ENCODE measurements at places on chromosomes 2 and 18.

DNA sequence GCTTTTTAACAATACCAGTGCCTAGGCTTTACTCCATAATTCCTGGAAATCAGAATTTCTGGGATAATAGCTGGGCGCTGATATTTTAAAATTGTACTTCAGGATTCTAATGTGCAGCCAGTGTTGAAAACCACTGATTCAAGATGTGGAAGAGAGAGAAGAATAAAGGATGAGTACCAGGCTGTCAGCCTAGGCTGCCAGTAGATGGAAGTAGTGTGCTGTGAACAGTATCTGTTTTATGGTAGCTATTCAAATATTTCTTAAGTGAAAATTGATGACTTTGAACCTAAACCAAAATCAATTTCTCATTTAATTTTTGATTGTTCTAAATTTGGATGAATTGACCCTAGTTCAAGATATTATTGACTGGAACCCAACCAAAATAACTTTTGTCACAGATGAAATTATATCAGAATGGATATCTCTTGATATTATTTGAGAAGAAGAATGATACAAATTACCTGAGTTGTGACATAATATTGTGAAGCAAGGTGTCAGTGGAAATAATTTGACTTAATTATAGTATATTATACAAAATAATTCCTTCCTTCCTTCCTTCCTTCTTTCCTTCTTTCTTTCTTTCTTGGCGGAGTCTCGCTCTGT is 88.0 kb downstream of the COMMD1 start:
- DNase-seq = no peak

- DNase-seq = no peak
Observed at GRCh38 chr2:17296686-17297085, 221.6 kb downstream of the RAD51AP2 start.

DNA sequence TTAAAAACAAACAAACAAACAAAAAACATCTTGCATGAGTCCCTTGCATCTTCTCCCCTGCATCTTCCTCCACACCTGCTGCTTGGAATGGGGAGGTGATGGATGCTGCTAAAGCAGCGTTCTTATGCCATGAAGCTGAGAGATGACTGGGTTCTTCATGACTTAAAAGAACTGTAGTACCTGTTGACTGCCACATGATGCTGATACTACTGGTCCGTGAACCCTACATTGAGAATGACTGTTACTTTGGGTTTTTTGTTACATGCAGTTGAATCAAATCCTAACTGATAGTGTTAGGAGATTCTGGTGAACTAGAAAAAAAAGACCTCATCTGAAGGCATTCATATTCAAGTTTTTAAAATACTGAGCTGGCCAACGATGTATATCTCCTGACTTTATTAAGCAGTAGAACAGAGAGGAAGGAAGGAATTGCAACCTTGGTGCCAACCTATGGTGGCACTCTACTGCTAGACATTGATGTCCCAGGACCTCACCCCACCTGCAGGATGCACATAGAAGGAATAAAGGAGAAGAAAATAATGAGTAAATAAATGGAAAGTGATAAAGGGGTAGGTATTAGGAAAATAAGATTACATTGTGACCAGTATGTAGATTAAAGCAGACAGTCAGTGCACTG is 63.2 kb upstream of the SPAG16 start:
- no peak for DNase-seq

GRCh38 chr2:151182396-151182795 is 79.3 kb downstream of the RBM43 start:
- no peak for DNase-seq

DNA sequence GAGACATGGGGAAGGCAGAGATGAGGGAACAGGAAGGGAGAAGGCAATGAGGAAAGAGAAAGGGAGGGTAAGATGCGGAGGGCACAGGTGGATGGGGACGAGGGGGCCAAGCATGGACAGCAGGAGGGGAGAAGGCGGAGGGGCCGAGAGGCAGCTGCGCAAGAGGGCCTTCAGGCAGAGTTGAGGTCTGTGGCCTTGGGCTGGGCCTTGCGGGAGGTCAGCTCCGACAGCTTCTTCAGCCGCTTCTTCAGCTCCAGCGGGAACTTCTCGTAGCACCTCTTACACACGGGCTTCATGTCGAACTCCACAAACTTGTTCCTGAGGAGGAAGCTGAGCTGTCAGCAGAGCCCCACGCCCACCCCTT is 6.9 kb upstream of the GPR17 start:
- DNase-seq = no peak

- no peak for DNase-seq
Observed at GRCh38 chr2:84878459-84878858, 2.4 kb downstream of the TRABD2A start.

GRCh38 chr18:49617865-49618264 is 56.0 kb downstream of the LIPG start:
- DNase-seq = no peak

GRCh38 chr2:20582600-20583221 is 68.2 kb downstream of the HS1BP3 start:
- no peak for DNase-seq

DNA sequence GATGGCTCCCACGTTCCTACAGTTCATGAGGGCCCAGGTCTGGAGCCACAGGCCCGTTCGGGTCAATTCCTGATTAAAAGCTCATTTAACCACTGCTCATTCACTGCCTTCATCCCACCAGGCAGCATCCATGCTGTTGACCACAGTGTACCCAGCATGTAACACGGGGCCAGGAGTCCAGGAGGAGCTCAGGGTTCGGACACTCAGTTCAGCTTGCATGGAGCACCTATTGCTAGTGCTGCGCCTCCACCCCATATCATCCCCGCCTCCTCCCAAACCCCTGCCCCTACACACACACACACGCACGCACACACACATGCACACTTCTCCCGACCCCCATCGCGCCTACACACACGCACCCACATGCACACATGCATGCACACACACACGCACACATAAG is 72.9 kb upstream of the SNTG2 start:
- DNase-seq = no peak

DNA sequence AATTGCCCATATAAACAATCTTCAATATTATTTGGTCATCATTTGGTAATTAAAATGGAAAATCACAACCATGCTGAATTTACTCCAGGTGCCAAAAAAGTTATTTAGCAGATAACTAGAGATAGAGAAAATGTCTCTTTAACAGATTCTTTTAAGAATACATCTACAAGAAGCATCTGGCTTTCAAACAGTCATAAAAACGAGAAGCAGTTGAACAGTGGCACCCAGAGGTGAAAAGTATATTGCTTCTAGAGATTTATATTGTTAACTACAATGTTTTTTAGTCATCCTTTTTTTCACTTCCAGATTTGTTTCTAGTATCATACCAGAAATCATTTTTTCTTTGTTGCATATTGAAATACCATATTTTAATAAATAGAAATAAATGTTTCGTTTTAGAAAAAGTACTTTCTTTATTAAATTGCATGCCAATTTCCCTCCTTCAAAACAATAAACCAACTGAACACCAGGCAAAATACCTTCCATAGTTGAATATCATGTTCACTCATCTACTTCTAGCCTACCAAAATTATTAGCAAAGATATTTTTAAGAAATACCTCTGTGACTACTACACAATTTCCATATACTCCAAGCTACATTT is 65.4 kb upstream of the HNRNPA3 start:
- no peak for DNase-seq

DNA sequence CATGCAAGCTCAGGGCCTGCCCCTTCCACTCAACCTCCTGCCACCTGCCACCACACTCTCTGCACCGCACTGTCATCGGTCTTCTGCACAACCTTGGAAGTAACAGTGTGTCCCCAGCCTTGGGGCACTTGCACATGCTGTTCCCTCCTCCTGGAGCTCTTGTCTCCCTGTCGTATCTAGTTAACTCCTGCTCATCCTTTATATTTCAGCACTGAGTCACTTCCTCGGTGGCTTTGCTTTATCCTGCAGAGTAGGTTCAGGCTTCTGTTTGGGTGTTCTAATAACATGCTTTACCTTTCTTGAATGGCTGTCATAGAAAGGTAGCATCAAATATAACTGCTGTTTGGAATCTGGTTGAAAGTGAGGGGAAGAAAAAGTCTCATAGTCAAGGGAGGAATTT is 25.3 kb downstream of the PAX8 start:
- DNase-seq = no peak

DNA sequence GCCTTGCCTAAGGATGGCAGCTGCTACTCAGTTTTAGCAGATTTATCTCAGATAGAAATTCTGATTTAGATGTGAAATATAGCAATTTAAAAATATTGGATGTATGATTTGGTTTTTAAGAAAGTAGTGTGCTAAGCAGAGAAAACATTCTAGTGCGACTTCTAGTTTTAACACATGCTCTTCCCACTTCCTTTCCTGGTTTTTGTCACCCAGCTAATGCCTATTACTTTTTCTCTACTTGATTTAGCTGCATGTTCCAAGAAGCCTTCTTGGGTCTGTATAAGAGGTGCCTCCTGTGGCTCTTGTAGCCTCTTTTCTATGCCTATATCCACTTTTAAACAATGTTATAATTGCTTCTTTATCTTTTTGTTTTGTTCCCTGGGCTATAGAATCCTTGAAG is 53.0 kb downstream of the GPD2 start:
- no peak for DNase-seq

- DNase-seq = no peak
Observed at GRCh38 chr2:186968277-186968676, 119.3 kb upstream of the ZSWIM2 start.

GRCh38 chr2:159879051-159879604 is 81.1 kb upstream of the CD302 start:
- DNase-seq = no peak

DNA sequence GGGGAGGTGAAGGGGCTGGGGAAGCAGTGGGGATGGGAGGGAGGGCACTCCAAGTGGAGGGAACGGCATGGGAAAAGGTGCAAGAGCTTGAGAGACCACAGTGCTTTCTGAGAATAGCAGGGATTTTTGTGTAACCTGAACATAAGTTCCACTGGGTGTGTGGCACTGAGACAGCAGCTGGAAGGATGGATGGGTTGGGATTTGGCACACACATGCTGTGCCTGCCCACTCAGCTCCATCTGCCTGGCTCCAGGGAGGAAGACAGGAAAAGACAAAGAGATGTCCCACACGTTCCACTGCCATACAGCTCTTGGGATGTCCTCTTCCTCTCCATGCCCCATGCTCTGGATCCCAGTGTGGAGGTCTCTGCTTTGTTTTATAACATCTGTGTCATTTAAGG is 114.1 kb upstream of the TEX51 start:
- DNase-seq = no peak

DNA sequence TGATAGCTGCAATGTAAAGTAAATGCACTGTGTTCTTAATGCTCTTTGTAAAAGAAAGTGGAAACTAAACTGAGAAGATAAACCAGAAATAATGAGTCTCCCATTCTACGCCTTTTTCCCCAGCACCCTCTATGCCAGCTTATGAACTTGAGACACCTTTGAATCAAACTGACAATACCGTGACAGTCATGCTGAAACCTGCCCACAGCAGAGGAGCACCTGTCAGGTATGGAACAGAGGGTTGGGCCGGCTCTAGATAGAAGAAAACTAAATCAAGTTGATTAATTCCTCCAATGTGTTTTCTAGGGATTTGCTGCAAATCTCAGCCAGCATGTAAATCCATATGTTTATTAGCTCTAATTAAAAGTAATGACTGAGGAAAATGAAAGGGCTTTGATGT is 520.6 kb upstream of the RAB12 start:
- DNase-seq = no peak

- DNase-seq = no peak
Observed at GRCh38 chr18:64409511-64409910, 260.6 kb upstream of the LINC00305 start.

DNA sequence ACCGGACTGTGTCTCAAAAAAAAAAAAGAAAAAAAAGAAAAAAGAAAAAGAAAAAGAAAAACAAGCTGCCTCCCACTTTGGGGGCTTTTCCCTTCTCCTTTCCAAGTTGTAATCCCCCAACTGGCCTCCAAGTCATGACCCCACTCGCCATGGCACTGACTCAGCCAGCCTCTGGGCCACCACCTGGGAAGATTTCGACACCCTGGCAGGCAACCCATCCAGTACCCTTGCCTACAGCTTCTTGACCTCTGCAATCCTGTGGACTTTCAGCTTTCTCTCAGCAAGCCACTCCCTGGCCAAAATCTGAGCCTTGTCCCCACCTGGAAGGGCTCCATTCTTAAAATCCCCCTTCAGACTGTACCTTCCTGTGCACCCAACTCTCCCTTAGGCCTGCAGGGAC is 22.3 kb upstream of the FOSL2 start:
- DNase-seq = no peak

- DNase-seq = no peak
Observed at GRCh38 chr2:45980161-45980865, 316.9 kb upstream of the EPAS1 start.

GRCh38 chr18:57856128-57856527 is 53.0 kb upstream of the ATP8B1 start:
- DNase-seq = no peak

GRCh38 chr2:80302314-80303005 is 2.1 kb downstream of the LRRTM1 start:
- DNase-seq = no peak

GRCh38 chr18:12441475-12442034 is 33.8 kb downstream of the PRELID3A start:
- DNase-seq = no peak

DNA sequence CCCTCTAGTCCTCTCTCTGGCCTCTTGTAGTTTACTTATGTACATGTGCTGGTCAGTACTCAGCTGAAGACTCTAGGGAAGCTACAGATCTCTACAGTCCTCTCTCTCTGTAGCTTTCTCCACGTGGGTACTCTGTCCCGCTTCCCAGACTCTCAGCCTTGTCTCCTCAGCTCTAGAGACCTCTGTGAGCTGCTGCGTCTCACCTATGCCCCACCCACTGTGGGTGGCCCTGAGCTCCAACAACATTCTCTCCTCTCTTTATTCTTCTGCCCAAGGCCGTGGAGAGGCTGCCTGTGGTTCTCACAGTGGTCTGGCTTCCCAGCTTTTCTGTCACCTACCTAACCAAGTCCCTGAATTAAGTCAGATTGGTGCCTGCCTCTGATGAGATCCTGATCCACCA is 33.4 kb downstream of the MFSD6 start:
- no peak for DNase-seq

All from activated CD4-positive, alpha-beta T cell treated with anti-CD3 and anti-CD28 coated beads, Interleukin-2, amount 50 U/mL, for 1 hour (primary cell).